Non-pigmented ciliary epithelial cell (primary cell): ENCODE measurements at places on chromosomes 16 and 17.

GRCh38 chr17:56890390-56890789, 23.5 kb downstream of the TRIM25 start:
- DNase-seq, result no peak

DNA sequence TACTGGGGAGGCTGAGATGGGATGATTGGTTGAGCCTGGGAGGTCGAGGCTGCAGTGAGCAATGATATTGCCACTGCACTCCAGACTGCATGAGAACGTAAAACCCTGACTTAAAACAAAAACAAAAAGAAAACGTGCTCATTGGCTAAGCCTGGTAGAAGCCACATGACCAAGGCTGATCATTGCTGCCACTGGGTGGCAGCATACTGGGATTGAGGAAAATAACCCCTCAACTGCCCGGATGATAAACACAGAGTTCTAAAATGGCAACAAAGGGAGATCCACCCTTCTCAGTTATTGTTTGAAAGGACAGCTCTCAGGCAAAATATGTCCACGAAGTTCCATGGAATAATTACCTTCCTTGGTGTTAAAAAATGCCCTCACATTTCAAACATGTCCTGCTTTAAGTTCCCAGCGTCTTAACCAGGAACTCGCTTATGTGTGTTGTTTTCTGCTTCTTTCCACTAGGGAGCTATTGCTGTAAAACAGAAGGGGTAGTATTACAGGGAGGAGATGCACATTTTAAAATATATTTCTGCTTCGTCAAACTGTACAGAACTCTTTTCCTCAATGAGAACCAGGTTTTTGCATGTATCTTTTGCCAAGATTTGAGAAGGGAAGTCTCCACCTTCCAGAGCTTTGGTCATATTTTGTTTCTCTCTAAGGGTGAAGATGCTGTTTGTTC, 675.3 kb downstream of the MAF start:
- no peak for DNase-seq

DNA sequence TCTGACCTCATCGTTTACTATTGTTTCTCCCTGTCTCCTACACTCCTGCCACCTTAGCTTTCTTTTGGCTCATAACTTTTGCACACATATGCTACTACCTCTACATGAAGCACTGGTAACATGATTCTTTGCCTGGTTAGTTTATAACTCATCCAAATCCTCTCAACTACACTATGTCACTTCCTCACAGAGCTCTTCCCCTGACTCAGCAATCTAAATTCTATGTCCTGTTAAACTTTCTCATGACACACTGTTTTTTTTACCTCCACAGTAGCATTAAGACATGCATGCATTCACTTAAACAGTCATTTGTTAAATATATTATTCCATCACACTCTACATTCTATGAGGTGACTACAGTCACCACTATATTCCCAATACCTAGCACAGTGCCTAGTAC, 19.7 kb downstream of the APPBP2 start:
- peak; percentile 85 for DNase-seq

DNA sequence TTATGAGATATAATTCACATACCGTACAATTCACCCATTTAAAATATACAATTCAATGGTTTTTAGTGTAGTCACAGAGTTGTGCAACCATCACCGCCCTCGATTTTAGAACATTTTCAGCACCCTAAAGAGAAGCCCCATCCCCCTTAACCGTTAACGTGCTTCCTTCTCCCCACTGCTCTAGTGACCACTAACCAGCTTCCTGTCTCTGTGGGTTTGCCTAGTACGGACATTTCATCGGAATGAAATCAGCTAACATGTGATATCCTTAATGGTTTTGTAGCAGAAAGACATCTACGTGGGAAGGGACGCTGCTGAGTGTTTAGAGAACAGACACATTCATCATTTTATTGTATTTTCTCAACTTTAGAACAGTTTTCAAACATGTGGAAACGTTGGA, 80.8 kb upstream of the HSBP1 start:
- DNase-seq, result peak; percentile 81

DNA sequence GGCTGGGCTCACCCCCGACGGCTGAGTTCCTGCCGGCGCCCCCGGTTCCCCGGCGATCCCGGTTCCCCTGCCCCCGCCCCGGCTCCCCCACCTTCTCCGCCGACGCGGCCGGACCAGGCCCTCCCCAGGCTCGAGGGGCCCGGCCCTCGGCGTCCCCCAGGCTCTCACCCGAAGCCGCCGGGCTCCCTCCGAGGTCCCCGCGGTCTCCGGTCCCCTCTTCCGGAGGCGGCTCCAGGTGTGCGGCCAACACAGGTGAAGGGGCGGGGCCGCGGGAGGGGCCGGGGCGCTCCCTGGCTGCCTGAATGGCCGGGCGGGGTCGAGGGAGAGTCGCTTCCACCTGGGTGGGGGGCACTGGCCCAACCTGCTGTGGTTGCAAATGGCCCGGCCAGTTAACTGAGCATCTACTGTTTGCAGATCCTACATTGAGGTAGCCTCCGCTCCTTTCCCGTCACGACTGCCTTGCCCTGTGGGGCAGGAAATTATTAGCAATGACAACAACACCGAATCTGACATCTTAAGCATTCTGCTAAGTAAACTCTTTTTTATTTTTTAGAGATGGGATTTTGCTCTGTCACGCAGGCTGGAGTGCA, at the start of gene BICDL2:
BICDL2 (minus strand) TSS at position 219 of the 590 bp plus-strand sequence. CDS start 1,448 bp downstream, outside the sequence.
- DNase-seq, result no peak

DNA sequence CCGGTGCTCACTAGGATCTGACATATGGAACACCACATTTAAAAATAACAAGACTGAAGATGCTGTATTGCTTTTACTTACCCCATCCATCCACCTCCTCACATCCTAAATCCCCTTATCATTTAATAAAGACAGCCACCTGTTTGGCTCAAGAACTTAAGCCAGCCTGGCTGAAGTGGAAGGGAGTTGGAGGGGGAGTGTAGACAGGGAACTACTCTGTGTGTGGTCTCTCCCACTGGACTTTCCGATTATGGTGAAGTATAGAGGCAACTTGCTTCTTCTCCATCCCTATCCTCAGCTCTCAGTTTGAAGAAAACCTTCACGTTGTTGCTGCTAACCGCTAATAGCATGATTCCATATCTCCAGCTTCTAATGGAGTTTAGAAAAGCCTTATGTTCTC, 313.4 kb downstream of the CDH11 start:
- DNase-seq, result no peak

DNA sequence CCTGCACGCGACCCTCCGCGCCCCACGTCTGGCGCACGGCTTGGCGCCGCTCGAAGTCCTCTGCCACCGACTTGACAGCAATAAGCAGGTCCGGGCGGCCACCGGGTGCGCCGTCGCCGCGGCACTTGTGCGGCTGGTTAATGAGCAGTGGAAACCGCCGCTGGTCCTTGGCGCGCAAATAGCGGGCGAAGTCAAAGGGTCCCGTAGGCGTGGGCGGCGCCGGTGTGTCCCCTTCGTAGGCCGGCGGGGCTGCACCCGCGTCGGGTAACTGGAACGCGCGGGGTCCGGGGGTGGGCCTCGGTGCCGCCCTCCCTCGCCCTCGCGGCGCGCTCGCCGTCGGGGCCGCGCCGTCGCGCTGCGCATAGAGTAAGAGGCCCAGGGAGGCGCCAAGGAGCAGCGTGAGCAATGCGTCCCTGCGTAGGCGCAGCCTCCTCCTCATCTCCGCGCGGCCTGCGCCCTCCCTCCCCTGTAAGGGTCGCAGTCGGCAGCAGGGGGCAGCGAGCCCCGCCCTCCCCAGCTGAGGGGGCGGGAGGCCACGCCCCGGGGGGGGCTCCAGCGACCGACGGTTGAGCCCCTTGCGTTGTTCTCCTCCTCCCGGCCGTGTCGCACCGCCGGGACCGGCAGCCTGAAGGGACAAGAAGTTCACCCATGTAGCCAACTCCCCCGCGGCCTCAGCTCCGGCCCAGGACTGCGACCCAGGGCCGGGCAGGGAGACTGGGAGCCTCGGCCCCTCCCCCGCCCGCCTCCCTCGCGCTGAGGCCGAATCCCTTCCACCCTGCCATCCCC, 558 bp downstream of the B3GNT9 start:
- no peak for DNase-seq

- DNase-seq, result no peak
Measured at GRCh38 chr17:58728798-58729197, 26.9 kb upstream of the PPM1E start.

- DNase-seq, result peak; percentile 52
Measured at GRCh38 chr16:66511602-66512271, 38.2 kb downstream of the TK2 start.
